ENCODE measurements at places on chromosomes 11 and 22.

GRCh38 chr11:83007477-83007876 is 64.2 kb downstream of the RAB30 start:
- DNase-seq = no peak

- DNase-seq = no peak
These were observed 9.0 kb upstream of the BID start for GRCh38 chr22:17783312-17783711.

DNA sequence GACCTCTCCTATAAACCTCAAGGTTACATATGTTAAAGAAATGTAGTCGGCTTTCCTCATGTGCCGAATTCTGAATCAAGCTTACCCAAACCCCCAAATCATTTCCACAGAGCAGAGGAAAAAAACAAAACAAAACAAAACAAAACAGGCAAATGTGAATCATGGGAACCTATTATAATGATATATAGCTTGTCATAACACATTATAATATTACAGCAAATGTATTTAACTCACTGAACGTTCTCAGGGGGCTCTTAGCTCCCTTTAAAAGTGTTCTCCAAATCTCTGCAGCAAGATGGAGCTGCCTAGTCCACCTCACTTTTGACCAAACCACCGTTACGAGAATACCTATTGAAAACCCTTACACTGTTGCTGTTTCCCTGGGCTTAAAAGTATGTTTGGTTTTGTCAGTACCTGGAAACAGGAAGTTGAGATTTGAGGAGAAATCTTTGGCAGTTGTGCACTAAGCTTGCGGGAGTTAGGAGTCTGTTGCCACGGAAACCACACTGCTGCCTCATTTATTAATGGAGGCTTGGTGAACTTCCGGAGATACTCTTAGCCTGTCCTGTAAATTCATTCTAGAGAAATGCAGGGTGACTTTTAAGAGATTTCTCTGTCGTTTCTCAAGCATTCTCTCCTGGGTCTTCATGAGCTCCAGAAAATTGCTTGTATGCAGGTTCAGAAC is 167.0 kb upstream of the RASSF10 start:
- no peak for DNase-seq

GRCh38 chr22:35477911-35478582 is 62.6 kb upstream of the RASD2 start:
- no peak for DNase-seq

DNA sequence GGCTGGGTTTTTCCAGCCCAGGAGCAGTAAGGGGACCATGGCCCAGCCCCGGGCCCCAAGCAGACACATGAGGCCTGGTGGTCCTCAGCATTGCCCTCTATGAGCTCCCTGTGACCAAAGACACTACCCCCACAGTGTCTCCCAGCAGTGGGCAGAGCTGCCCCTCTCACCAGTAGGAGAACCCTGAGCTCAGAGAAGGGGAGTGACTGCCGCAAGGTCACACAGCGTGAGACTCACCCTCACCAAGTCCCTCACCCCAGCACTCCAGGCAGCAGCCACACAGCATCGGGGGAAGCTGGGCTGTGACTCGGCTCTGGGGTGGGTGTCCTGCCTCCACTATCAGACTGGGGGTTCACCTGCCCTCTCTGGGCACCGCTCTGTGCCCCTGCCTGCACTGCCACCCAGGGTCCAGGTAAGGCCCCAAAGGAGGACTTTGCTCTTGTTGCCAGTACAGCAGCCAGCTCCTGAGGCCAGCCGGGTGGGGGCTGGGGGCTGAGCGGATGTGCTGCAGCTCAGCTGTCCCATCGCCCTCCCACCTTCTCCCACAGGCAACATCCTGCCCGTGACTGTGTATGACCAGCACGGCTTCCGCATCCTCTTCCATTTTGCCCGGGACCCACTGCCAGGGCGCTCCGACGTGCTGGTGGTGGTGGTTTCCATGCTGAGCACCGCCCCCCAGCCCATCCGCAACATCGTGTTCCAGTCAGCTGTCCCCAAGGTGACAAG is 7.9 kb upstream of the SH3BP1 start:
- no peak for DNase-seq

GRCh38 chr22:31140746-31141145 is 438 bp upstream of the PLA2G3 start:
- DNase-seq = no peak
